ENCODE measurements at places on chromosomes 4 and X. TPM values are rescaled to one million over a fixed set of nuclear protein-coding genes. Genes with fewer than 3 reads are reported as not detected.

Gene GLRA2
- not detected for total RNA-seq

Gene P2RY10
- total RNA-seq = not detected

Gene MBTPS2
- total RNA-seq = 6.8 TPM

Gene ZMYM3
- 8.7 TPM for total RNA-seq

Gene ATP8A1
- 2.2 TPM for total RNA-seq

Gene PROM1
- not detected for total RNA-seq

Gene ATG4A
- total RNA-seq = 10.0 TPM

Gene HERC5
- total RNA-seq = 1.9 TPM

Gene C4orf51
- total RNA-seq = not detected

Gene RAB9B
- total RNA-seq = 1.1 TPM

Gene GRIA3
- 2.1 TPM for total RNA-seq

Gene DUX4
- not detected for total RNA-seq

Gene EPGN
- 0.32 TPM for total RNA-seq

Gene IL9R
- total RNA-seq = not detected

Gene GYPE
- total RNA-seq = 1.3 TPM

Gene DDIT4L
- total RNA-seq = 0.26 TPM

Gene AKAP14
- not detected for total RNA-seq

Gene SPARCL1
- 1.5 TPM for total RNA-seq

Gene FHDC1
- total RNA-seq = 0.16 TPM

Gene DAPP1
- 0.09 TPM for total RNA-seq

Gene GSX2
- not detected for total RNA-seq

Gene RADX
- 1.2 TPM for total RNA-seq

Gene PPP1R3F
- total RNA-seq = 12.8 TPM

Gene TACC3
- total RNA-seq = 1.3 TPM

Gene GPR143
- not detected for total RNA-seq

Gene OTOP1
- not detected for total RNA-seq

Gene SPANXA1
- total RNA-seq = not detected

Gene MAGEA12
- total RNA-seq = not detected

Gene RHOXF2B
- total RNA-seq = not detected

Gene AADAT
- total RNA-seq = 2.1 TPM

Gene PABPC1L2A
- not detected for total RNA-seq

Gene IL13RA2
- 51.9 TPM for total RNA-seq

Gene AVPR2
- not detected for total RNA-seq

Gene EPHA5
- total RNA-seq = 0.52 TPM

Gene TCEAL2
- not detected for total RNA-seq

Gene DOK7
- total RNA-seq = 0.09 TPM

Gene MAGED4B
- total RNA-seq = 18.3 TPM

Gene DRD5
- not detected for total RNA-seq

Gene NIPAL1
- not detected for total RNA-seq

Gene ASB5
- 0.26 TPM for total RNA-seq

Gene NRK
- 0.47 TPM for total RNA-seq

Gene GPRASP3
- 9.1 TPM for total RNA-seq

Gene CLTRN
- total RNA-seq = 0.26 TPM

Measured in bronchial smooth muscle cell (primary cell).